ENCODE measurements at places on chromosomes 1 and 21.

DNA sequence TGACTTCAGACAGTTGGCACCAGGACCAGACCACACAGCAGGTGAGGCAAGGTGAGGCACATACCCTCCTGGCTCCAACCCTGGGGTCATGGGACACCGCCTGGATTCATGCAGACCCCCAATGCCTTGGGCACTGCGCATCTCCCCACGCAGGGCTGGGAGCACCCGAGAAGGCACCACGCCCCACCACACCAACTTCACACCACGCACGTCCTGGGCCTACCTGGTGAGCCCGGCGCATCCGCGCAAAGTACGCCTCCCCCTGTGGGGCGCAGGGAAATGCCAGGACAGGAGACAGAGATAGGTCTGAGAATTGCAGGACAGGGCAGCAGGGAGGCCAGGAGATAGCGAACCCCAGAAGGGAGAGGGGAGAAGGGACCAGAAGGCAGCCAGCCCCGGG is 58.5 kb downstream of the LDLRAD2 start:
- DNase-seq: no peak

DNA sequence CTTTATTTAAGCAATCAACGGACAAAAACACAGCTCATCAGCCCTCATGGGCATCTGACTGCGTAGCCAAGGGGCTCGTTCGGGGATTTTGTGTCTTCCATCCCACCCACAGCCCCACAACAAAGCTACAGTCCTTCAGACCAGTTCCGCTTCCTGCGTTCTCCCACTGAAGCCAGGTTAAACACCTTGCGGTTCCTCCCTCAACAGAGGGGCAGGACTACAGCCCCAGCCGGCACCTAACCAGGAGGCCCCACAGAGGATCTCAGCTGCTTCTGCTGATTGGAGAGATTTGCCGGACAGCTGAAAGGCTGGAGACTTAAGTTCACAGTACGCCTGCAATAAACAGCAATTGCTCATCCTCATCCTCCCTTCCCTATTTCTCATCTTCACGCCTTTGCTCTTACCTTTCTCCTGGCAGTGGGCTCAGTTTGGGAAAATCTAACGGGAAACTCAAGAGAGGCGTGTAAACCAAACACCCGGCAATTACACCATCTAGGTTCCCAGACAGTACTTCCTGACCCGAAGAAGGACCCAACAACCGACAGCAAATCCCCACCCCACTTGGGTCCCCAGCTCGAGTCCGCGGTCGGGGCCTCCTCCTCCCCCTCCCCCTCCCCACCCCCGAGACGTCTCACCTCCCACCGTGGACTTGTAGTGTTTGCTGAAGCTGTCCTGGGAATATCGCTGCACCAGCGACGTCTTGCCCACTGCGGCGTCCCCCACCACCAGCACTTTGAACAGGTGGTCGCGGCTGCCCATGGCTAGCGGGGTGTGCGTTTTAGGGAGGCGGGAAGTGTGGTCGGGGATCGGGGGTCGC is 876 bp downstream of the RAB29 start:
- no peak for DNase-seq

DNA sequence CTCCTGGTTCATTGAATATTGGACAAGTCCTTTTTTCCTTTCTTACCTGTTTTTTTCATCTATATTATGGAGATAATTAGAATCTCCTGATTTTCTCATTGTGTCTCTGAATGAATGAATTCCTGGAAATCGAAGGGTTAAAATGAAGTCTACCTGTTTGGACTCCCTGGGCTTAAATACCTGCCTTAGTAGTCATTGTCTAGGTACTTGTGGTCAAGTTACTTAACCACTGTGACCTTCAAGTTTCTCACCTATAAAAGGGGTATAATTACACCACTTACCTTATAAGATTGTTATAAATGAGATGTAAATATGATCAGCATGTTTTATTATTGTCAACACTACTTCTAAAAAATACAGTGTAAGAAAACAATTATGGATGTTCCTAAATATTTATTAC is 9.0 kb upstream of the TBX19 start:
- DNase-seq: no peak

DNA sequence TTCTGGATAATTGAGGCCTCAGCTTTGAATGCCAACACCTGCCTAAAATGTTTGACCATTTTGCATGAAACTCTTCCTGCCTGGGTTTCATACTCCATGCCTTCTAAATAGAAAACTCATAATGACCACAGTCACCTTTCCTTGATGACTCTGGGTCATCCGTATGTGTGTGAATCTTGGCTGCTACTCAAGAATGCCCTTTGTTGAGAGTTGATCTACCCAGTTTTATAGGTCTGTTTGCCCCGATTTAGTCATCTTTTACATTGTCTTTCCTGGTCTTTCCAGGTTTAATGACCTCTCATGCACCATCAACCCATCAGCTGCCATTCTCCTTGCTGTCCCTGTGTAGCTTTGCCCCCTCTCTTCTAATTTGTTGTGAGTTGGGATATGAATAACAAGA is 2.7 kb upstream of the SLC5A9 start:
- DNase-seq: no peak

- no peak for DNase-seq
Measured at GRCh38 chr1:172980971-172981370, 69.8 kb downstream of the TNFSF18 start.

DNA sequence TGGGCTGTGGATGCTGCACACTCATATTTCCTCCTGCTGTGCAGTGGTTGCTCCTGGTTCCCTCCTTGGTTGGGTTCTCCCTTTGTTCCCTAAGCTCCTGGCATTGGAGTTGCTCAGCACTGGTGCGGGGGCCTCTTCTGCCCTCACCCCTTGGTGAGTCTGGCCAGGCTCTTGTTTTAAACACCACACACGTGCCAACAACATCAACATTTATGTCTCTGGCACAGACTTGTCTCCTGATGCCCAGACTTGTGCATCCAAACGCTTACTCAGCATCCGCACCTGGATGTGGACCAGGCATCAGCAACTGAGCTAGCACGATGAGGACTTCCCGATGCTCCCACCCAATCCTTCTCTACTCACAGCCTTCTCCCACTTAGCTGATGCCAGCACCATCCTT is 627.6 kb downstream of the NPHP4 start:
- no peak for DNase-seq

DNA sequence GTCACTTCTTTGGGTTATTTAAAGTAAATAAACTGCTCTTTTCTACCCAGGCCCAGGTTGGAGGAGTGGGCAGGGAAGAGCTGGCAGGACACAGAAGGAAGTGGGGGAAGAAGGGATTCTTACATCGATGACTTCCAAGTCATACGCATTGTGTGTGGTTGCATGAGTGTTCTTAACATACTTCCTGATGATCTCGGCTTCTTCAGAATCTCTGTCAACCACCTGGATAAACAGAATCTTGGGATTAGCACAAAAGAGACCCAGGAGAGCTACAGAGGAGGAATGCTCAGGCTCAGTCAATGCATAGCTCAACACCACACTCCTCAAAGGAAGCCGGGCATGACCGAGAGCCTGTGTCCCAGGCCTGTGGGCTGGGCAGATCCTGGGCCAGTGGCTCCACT is 42.1 kb downstream of the PARP1 start:
- no peak for DNase-seq

Measured in mesothelial cell of epicardium (in vitro differentiated cells).